ENCODE measurements at places on chromosomes 4 and X. TPM values are rescaled to one million over a fixed set of nuclear protein-coding genes. Genes with fewer than 3 reads are reported as not detected.

DNA sequence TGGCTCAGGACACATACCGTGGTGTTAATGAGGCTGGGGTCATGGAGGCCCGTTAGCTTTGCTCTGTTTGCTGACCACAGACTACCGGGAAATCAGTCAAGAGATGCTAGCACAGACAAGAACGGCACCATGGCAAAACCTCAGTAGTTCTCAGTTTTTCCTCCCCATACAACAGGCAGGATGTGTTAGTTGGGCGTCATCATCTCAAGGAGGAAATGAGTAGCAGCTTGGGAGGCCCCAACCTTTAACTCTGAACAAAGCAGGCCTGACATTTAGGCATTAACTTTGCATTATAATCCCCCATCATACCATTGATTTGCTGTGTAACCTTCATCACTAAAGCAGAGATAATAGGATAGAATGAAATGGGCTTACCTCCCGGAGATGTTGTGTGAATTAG, 714.2 kb downstream of the RPA4 start:
- H3K27me3 ChIP-seq = peaks cover 7% of the 10 kb centered on the region
- H3K4me1 ChIP-seq = no peaks in the 10 kb centered on the region
- H3K27ac ChIP-seq = no peak overlapping the region
- no peak for DNase-seq
- H3K4me3 ChIP-seq = no peak overlapping the region
- H3K36me3 ChIP-seq = no peaks in the 10 kb centered on the region

Gene L1CAM
- 0.64 TPM for total RNA-seq

Gene PALLD
- 24.1 TPM for total RNA-seq

Gene CCDC120
- 4.9 TPM for total RNA-seq

Gene SSX2
- total RNA-seq = not detected
